Uterus (tissue), 4 donors: ENCODE measurements at places on chromosomes 13 and 19. TPM values are rescaled to one million over a fixed set of nuclear protein-coding genes. Genes with fewer than 3 reads are reported as not detected.

The TEKTIP1 gene
- not detected for total RNA-seq

The NEK5 gene
- total RNA-seq = 0.76 TPM

The CTXN1 gene
- 7.2 TPM for total RNA-seq

The ZSCAN5B gene
- not detected for total RNA-seq

The MEIS3 gene
- 28.9 TPM for total RNA-seq

The F2RL3 gene
- 20.0 TPM for total RNA-seq

The WDR88 gene
- total RNA-seq = not detected

The SHANK1 gene
- total RNA-seq = 4.0 TPM

The TRPM4 gene
- 28.7 TPM for total RNA-seq

DNA sequence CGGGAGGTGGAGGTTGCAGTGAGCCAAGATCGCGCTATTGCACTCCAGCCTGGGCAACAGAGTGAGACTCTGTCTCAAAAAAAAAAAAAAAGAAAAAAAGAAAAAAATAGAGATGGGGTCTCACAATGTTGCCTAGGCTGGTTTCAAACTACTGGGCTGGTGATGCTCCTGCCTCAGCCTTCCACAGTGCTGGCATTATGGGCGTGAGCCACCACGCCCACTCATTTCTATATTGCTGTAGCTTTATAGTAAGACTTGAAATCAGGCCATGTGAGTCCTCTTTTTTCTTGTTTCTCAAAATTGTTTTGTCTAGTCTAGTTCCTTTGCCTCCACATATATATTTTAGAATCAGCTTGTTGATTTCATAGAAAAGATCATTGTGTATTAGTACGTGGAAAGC lies 18.3 kb downstream of the DNM2 start:
- no peaks in the 10 kb centered on the region for H3K4me1 ChIP-seq
- H3K27ac ChIP-seq = no peak overlapping the region

GRCh38 chr19:34184880-34185491 lies 12.7 kb downstream of the LSM14A start:
- H3K27me3 ChIP-seq = no peaks in the 10 kb centered on the region
- H3K36me3 ChIP-seq = no peaks in the 10 kb centered on the region
- H3K27ac ChIP-seq = no peak overlapping the region
- H3K4me1 ChIP-seq = no peaks in the 10 kb centered on the region

DNA sequence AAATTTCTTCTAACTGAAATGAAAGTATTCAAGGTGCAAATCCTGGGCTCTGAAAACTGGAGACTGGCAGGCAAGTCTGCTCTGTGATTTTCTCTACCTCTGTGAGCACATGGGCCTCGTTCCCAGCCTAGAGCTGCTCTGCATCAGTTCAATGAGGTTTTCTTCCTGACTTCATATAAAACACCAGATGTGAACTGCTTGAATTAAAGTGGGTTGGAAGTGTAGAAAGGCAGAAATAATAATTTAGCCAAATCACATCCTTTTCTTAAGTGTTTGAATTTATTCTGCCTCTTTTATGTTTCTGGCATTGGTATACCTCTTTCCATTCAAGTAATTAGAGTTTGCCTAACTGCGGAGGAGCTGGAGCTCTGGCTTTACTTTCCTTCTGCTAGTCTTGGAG lies 540.8 kb downstream of the OLFM4 start:
- no peak for DNase-seq
- no peak overlapping the region for H3K27ac ChIP-seq
- no peaks in the 10 kb centered on the region for H3K4me1 ChIP-seq
- H3K4me3 ChIP-seq = no peak overlapping the region

- H3K36me3 ChIP-seq = no peaks in the 10 kb centered on the region
- H3K27ac ChIP-seq = peak overlapping the region; percentile 61
- H3K27me3 ChIP-seq = no peaks in the 10 kb centered on the region
- H3K4me3 ChIP-seq = no peak overlapping the region
- no peak for DNase-seq
Measured at GRCh38 chr13:80134346-80134745, 206.6 kb downstream of the SPRY2 start.

- H3K27ac ChIP-seq = no peak overlapping the region
- H3K4me3 ChIP-seq = no peak overlapping the region
- H3K27me3 ChIP-seq = peaks cover 5% of the 10 kb centered on the region
- no peaks in the 10 kb centered on the region for H3K36me3 ChIP-seq
Measured at GRCh38 chr13:112972867-112973576, 4.0 kb downstream of the MCF2L start.

DNA sequence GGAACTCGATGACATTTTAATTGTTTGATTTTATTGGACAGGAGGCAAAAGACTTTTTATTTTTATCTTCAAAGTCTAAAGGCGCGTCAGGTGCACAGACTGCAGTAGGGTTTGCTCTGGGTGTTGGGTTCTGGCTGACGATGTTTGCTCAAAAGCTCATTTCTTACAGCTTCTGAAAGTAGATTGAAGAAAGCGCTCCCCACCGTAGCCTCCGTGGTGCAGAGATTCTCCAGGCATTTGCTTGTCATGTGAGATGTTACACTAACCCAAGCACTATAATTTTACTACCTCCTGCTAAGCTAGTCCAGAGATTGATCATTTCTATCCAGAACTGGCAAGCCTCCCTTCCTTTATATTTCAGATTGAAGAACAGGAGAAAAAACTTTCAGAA lies 14.5 kb upstream of the ATP11A start:
- H3K27ac ChIP-seq = peak overlapping the region; percentile 23
- H3K4me3 ChIP-seq = no peak overlapping the region
- no peaks in the 10 kb centered on the region for H3K27me3 ChIP-seq
- H3K4me1 ChIP-seq = no peaks in the 10 kb centered on the region

DNA sequence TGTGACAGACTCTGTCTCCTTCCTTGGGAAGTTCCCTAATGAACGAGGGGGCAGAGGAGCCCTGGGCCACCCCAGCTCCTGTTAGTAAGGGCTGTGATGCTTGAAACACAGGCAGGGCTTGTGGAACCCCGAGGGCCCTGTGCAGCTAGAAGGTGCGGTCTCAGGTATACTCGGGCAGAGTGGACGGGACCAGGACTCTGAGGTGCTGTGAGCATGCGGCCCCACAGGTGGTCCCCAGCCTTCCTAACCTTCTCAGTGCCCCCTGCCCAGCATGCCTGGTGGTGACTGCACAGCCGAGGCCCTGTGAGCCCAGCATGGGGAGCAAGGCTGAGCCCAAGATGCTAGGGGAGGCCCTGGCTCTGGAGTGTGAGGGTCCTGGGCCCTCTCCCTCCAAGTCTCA lies 4.0 kb upstream of the SIGLEC8 start:
- H3K27me3 ChIP-seq = no peaks in the 10 kb centered on the region
- DNase-seq = no peak
- H3K27ac ChIP-seq = no peak overlapping the region
- H3K36me3 ChIP-seq = no peaks in the 10 kb centered on the region

DNA sequence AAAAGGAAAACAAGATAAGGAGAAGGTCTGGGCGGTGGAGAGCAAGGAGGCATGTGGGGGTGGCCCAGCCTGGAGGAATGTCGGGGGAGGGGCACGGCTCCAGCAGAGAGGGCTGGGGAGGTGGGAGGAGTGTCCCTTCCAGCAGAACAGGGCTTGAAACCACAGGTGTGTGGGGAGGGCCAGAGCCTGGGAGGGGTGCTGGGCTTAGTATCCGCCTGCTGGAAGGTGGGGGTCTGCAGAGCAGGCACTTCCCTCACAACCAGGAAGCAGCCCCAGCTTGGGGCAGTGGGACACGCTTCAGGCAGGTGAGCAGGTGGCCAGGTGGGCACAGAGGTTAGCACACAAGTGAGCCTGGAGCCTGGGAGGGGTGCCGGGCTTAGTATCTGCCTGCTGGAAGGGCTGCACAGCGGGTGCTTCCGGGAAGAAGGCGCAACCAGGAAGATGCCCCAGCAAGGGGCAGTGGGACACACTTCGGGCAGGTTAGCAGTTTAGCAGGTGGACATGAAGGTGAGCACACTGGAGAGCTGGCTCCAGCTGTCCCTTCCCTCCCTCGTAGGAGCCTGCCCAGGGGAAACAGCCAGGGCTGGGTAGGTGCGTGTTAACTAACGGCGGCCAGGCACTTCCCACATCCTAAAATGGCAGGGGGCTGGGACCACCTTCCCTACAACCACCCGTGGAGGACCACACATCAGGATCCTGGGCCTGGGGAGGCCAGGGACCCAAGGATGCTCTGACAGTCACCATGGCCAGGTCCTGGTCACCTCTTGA lies 3.0 kb downstream of the GAS6 start:
- H3K27me3 ChIP-seq = no peaks in the 10 kb centered on the region
- H3K4me3 ChIP-seq = no peak overlapping the region
- peak overlapping the region; percentile 87 for H3K27ac ChIP-seq
- H3K4me1 ChIP-seq = no peaks in the 10 kb centered on the region

DNA sequence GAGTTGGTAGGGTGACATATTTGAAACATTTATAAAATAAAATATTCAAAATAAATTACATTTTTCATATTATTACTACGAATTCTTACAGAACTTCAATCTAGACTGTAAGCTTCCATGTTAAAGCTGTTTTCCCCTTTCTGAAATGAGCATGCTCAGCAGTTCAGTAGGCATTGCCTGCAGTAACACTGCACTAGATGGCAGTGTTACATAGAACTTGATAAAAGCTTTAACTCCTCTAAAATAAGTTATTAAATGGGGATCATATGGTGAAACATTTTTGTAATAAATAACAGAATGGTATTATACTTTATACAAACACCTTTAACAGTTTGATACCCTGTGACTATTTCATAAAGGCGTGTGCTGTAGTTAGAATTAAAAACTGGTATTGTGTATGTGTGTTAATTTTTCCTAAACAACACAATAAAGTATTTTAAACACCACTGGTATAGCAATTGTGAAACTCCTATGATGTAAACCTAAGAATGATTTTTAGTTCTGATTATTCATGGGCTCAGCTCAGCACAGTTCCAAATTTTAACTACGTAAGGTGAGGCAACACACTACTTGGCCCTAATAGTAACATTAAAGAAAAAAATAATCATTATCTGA lies 11.6 kb upstream of the GPR18 start:
- H3K27me3 ChIP-seq = no peaks in the 10 kb centered on the region
- H3K4me1 ChIP-seq = no peaks in the 10 kb centered on the region
- H3K36me3 ChIP-seq = no peaks in the 10 kb centered on the region
- no peak overlapping the region for H3K27ac ChIP-seq
- DNase-seq = no peak
- no peak overlapping the region for H3K4me3 ChIP-seq

- H3K27ac ChIP-seq = no peak overlapping the region
- H3K4me3 ChIP-seq = no peak overlapping the region
- no peaks in the 10 kb centered on the region for H3K36me3 ChIP-seq
Measured at GRCh38 chr13:74891610-74892009, 590.4 kb downstream of the TBC1D4 start.

GRCh38 chr13:50916701-50917184 lies 7.2 kb downstream of the RNASEH2B start:
- no peaks in the 10 kb centered on the region for H3K36me3 ChIP-seq
- no peak for DNase-seq
- H3K27me3 ChIP-seq = no peaks in the 10 kb centered on the region
- H3K4me3 ChIP-seq = no peak overlapping the region
- H3K27ac ChIP-seq = peak overlapping the region; percentile 22

DNA sequence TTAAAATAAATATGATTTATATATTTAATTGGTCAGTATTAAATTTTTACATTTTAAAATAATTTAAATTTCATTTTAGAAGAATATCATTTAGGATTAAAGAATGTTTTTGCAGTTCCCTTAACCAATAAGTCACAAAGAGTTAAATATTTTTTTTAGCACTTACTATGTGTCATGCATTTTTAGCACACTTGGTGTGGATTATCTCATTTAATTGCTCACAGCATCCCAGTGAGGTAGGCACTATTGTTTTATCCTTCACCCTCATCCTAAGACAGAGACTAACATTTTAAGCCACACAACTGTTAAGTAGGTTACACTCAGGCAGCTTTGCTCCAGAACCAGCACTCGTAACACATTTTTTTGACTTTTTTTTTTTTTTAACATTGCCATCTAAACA lies 78.2 kb downstream of the URI1 start:
- no peak overlapping the region for H3K4me3 ChIP-seq
- no peak for DNase-seq
- no peaks in the 10 kb centered on the region for H3K4me1 ChIP-seq
- no peaks in the 10 kb centered on the region for H3K27me3 ChIP-seq

GRCh38 chr19:2361246-2362045 lies 1.4 kb downstream of the TMPRSS9 start:
- H3K4me3 ChIP-seq = no peak overlapping the region
- H3K27ac ChIP-seq = no peak overlapping the region
- DNase-seq = no peak
- H3K4me1 ChIP-seq = no peaks in the 10 kb centered on the region

GRCh38 chr13:20294497-20294896 lies 62.4 kb upstream of the GJB6 start:
- H3K4me1 ChIP-seq = no peaks in the 10 kb centered on the region
- no peak for DNase-seq
- no peak overlapping the region for H3K27ac ChIP-seq
- H3K4me3 ChIP-seq = no peak overlapping the region

DNA sequence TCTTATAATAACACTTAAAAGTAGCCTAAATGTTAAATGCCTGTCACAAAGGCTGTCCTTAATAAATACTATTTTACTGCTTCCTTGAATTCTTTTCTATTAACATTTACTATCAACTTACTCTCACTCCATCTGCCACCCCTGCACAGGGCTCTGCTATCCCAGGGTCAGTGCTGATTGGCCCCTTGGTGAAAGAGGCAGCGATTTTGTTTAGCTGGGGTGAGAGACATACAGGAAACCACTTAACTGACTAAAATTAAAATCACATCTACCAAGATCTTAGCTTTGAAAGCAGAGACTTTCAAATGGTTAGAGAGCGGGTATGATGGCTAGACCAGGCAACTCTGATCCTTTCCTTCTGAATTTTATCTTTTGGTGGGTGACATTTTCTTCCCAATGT lies 149.9 kb upstream of the HTR2A start:
- H3K27ac ChIP-seq = no peak overlapping the region
- H3K4me3 ChIP-seq = no peak overlapping the region
- H3K36me3 ChIP-seq = no peaks in the 10 kb centered on the region
- DNase-seq = no peak
- no peaks in the 10 kb centered on the region for H3K27me3 ChIP-seq

DNA sequence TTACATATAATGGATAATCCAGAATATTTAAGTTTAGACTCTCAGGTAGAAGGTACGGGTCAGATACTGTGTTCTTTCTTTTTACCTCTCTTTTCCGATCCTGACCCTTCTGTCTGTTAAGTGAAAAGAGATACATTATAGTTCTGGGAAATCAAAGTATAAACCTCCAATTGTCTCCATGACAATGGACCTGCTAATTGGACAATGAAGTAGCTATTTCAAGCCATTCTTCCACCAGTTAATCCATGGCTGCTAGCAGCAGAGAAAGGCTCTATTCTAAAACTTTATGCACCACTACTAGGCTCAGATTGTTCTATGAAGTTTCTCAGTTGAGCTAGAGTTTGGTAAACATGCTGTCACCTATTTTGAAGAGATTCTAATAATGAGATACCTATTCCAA lies 8.3 kb upstream of the NBEA start:
- no peaks in the 10 kb centered on the region for H3K27me3 ChIP-seq
- no peak overlapping the region for H3K4me3 ChIP-seq
- H3K4me1 ChIP-seq = no peaks in the 10 kb centered on the region
- no peak for DNase-seq

DNA sequence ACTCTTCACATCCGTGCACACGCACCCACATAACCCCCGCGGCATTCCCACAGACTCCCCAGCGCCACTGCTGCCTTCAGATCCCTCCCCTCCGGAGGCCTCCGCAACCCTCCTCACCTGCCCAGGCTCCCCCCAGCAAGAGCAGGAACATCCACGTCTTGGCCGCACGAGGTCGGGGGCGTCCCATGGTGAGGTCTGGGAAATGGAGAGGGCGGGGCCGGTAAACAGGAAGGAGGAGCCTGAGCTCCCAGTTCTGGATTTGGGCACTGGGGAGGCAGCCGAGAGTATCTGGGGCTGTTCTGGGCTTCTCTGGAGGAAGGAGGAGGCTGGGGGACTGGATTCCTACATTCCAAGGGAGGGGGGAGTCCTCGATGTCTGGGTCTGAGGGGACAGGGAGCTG lies 423 bp downstream of the KLK8 start:
- H3K27me3 ChIP-seq = no peaks in the 10 kb centered on the region
- no peak for DNase-seq
- no peak overlapping the region for H3K27ac ChIP-seq
- H3K36me3 ChIP-seq = no peaks in the 10 kb centered on the region
- no peak overlapping the region for H3K4me3 ChIP-seq
